ENCODE measurements at places on chromosomes 7 and 10. TPM values are rescaled to one million over a fixed set of nuclear protein-coding genes. Genes with fewer than 3 reads are reported as not detected.

The PDK4 gene
- 0.62 TPM for total RNA-seq

GRCh38 chr7:100080907-100081534 lies 502 bp downstream of the ZNF3 start:
- DNase-seq, result peak; percentile 57

GRCh38 chr7:111846898-111847297 lies 284.6 kb upstream of the IMMP2L start:
- DNase-seq, result no peak

GRCh38 chr10:5983774-5984173 lies 6.4 kb upstream of the IL15RA start:
- DNase-seq, result no peak
